ENCODE measurements at places on chromosomes 7 and 10.
A peak's percentile ranks its signal among the peaks of the same experiment; 100 is the strongest.

- DNase-seq, result no peak
These were observed 144.9 kb downstream of the ELAPOR2 start for GRCh38 chr7:86914551-86914950.

DNA sequence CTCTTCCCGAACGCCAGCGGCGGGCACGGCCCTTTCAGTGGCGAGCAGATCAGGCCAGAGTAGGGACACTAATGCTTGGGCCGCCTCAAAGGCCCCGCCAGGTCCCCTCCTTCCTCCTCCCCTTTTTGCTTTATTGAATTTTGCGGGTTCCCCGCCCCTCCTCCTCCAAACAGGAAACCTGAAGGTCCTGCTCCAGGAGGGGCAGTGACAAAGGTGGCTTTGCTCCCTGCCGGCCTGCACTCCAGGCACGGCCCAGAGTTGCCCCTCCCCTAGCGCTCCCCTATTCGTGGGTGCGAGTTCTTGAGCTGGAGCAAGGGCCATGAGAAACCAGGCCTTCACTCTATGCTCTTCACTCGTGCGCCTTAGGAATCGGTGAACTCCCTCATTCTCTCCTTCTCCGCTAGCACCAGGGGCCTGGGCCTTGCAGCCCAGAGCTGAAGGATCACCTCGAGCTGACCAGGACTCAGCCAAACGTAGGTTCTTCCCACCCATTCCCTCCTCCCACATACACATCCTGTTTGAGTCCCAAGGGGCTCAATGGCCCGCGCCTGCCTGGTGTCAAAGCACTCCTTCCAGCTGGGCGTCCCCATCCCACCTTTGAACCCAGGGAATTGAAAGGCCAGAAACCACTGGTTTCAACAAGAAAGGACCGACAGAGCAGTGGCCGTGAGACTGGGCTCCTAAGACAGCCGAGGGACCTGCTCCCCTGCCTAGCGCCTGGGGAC, 619 bp upstream of the HOXA6 start:
- no peak for DNase-seq

- DNase-seq, result no peak
These were observed 36.8 kb upstream of the CPXM2 start for GRCh38 chr10:123928427-123928826.

DNA sequence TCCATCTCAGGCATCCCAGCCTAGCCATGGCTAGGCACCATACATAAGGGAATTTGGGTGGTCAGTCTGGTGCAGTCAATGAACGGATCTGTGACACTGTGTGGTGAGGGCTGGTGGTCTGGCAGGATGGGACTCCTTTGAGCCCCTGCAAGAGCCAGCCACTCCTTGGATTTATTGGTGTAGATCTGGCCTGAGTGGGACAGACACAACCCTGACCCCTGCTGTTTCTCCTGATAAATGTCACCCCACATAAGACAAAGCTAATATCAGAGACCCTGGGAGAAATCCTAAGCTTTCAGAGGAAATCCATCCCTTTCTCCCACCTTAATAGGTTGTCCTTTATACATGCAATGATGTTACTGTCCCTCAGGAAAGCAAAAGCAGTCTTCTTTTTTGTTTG, 2.3 kb downstream of the FBXO24 start:
- no peak for DNase-seq

DNA sequence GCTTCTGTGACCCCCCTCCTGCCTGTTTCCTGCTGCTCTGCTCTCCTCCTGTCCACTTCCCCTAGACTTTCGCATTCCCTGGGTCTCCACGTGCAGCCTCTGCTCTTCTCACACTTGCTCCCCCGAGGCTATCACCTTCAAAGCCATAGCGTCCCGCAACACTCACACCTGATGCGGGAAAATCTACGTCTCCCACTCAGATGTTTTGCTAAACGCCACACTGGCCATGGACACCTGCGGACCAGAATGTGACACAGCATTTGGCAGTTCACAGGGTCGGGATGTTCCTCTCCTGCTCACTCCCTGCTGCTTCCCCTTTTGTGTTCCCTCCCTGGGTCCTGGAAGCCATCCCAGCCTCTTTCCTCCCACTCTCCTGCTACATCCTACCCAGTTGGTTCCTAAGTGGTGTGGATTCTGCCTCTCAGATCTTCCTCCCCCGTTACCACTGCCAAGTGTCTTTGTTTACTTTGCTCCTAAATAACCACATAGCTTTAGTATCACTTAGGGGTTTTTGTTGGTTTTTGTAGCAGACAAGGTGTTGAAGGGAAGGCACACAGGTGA, 33.7 kb upstream of the RBM33 start:
- DNase-seq, result no peak

DNA sequence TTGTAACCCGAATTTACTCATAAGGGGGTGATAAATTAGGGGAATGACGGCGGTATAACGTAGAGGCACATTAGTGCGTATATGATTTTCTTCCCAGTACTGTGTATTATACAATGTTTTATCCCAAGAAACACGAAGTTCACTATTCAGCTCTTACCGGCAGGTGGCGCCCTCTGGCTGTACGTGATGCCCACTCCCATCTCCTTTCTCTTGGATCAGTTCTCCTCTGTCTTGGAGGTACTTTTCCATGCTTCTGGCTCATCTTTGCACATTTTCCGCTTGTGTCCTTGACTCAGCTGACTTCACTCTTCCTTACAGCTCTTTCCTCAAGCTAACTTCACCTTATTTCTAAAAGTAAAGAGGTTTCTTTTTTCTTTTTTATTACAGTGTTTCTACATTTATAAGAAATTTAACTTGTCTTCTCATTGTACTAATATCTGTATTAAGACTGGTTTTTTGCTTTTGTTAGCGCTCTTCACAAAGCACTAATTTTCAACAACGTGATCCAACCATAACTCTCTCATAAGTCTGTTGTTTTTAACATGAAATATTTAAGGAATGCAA, 21.3 kb downstream of the TMEM176B start:
- peak; percentile 87 for DNase-seq

- DNase-seq, result no peak
These were observed 12.4 kb upstream of the SCRN1 start for GRCh38 chr7:30001998-30002397.

DNA sequence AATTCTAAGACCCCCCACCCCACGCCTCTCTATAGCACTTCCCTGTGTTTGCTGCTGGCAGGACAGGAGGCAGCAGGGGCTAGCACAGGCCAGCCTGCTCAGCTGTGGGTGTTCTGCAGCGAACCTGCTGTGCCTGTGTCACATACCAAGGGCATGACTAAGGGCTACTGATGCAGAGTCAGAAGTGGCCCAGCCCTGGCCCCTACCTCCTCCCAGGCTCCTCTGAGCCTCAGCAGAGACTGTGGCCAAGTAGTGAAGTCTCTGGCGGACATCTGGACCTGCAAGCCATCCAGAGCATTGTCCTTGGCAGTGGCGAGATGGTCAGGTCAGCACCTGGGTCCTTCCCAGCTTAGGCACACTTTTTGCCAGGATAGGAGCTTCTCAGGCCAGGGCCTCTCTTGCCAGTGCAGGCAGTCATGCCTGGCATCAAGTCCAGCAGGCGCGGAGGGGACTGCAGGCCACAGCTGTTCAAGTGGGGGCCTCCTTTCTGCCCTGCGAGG, 116.3 kb upstream of the RET start:
- no peak for DNase-seq

- no peak for DNase-seq
These were observed 47.6 kb upstream of the MNX1 start for GRCh38 chr7:157058068-157058467.

GRCh38 chr7:104963378-104963990, 50.5 kb upstream of the KMT2E start:
- no peak for DNase-seq

DNA sequence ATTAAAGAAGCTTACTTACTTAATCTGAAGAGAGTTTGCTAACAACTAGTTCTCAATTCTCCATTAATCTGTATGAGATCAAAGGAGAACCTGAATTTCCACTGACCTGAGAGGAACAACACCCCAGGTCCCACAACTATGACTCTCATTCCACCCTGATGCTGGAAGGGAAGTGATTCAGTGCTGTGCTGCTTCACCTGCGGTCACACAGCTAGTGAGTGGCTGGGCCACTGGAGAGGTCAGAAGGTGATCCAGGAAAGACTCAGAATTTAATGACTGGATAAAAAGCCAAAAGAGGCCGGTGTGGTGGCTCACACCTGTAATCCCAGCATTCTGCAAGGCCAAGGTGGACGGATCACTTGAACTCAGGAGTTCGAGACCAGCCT, 23.6 kb downstream of the SORBS1 start:
- no peak for DNase-seq

DNA sequence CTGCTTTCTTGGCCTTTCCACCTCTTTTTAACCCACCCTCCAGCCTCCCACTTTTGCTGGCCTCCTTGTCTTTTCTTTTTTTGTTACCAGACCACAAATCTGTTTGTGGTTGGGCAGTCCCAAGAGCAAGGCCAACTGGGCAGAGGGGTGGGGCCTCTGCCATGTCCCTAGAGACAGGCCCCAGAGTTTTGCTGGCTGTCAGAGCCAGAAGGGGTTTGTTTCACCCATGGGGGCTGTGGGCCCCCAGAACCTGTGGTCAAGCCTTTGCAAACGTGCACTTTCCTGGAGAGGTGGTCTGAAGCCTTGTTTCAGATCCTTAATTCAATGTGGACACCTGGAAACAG, 10.3 kb downstream of the ZMIZ1 start:
- DNase-seq, result no peak

DNA sequence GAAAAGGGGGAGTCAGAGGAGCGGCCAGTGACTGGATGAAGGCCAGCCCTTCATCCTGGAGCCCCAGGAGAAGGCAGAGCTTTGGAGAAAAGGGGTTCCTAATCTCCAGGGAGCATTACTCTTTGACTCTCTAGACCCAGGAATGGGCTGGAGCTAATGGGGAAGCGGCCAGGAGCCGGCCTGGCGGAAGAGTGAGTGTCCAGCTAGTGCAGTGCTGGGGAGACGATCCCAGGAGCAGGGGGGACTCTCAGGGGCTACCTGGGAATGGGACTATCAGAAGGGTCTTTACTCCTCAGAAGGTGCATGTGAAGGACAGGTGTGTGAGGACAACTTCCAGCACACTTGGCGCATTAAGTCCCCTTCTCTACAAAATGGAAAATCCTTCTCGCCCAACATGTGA, 2.4 kb upstream of the PAX2 start:
- DNase-seq, result no peak

DNA sequence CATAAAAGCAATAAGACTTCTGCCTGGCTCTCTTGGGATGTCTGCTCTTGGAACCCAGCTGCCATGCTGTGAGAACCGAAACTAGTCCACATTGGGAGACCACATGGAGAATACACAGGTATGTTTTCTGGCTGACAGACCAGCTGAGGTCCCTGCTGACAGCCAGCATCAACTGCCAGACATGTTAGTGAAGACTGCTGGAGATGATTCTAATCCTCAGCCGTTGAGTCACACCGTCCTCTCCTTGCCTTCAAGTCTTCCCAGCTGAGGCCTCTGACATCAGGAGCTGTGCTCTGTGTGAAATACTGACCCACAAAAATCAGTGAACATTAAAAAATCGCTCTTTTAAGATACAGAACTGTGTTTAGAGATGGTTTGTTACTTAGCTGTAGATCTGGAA, 36.9 kb upstream of the AGR2 start:
- no peak for DNase-seq

DNA sequence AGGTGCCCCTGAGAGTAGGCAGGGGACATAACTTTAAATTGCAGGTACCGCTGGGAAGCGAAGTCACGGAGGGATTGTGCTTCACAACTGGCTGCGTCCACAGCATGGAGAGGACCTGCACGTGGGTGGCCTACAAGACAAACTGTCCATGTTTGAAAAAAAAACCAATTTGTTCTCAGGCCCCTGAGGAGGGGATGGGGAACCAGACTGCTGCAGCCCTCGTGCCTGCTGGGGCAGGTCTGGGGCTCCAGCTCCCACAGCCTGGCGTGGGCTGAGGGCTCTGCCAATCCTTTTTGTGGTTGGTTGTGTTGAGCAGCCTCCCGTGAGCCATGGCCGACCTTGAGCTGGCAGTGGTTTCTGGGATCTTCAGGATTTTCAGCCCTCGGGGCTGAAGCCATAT, 9.7 kb downstream of the SFRP5 start:
- no peak for DNase-seq

DNA sequence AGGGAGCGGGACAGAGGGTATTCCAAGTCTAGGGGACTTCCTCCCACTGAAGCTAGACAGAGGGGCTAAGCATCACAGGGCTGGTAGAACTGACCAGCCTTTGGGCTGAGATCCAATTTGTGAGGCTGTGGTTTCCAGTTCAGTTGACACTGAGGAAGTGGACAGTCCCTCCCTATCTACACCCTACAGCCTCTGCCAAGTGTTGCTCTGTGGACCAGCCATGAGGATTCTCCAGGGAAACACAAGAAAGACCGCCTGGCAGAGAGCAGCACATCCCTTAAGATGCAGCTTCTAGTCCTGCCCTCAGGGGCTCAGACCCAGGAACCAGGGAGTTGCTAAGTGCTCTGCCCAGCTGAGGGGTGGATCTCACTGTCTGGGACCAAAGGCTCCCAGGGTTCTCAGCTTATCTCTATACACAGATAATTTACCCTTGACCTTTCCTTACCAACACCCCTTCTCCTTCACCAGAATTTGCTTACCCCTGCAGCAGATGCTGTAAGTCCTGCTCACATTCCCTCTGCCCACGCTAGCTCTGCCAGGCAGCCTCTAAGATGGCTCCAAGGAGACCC, 252.0 kb downstream of the SKIDA1 start:
- no peak for DNase-seq

- peak; percentile 27 for DNase-seq
These were observed 123.0 kb upstream of the CTBP2 start for GRCh38 chr10:125283191-125283835.

- DNase-seq, result no peak
These were observed 166.4 kb downstream of the MLLT10 start for GRCh38 chr10:21700474-21700873.

DNA sequence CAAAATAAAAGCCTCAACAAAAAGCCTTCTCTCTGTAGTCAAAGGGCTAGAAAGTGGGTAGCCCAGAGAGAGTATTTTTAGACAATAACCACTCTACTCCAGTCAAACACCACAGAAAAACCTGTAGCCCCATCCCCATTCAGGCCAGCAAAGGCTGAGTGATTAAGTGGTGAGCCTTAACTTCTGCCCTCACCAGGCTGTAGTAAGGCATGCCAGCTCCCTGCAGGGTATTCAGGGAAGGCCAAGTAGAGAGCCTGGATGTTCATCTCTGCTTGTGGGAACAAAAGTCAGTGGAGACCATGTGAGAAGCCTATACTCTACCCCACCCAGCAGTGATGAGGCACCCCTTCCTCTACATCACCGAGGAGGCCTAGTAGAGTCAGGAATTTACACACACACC, 51.2 kb downstream of the HIF1AN start:
- DNase-seq, result no peak

DNA sequence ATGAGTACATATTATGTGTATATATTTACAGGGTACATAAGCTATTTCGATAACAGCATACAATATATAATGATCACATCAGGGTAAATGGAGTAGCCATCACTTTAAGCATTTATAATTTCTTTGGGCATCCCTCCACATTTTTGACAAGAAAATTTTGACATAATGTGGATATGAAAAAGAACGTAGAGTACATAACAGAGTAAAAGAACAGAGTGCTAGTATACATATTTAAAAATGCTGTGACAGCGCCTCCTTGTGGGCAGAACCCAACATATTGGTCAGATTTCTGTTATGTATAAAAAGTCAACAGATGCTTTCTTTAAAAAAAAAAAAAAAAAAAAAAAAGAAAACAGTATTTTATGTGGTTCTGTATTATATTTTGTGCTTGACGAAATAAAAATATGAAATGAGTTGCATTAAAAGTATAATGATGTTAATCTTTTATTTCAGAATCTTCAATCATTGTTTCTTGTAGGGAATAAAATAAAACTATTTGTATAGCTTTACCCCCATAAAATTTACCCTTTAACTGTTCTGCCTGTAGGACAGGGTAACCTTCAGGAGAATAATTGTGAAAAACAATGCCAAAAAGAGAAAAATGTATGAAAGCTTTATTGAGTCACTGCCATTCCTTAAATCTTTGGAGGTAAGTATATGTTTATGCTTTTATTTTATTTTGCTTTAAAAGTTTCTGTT, 18.3 kb upstream of the HBP1 start:
- peak; percentile 61 for DNase-seq

Data from WERI-Rb-1 (cell line).